Activated T-helper 17 cell treated with anti-CD3 and anti-CD28 coated beads, Interleukin-2, amount 50 U/mL, for 72 hours (primary cell): ENCODE measurements at places on chromosomes 5 and 9. TPM values are rescaled to one million over a fixed set of nuclear protein-coding genes. Genes with fewer than 3 reads are reported as not detected.

- ATAC-seq: peak; percentile 35
Observed at GRCh38 chr9:105500108-105500766, 52.4 kb downstream of the FSD1L start.

NUDT12 gene
- 0.39 TPM for total RNA-seq

GRCh38 chr9:120781236-120781635, 12.0 kb downstream of the FBXW2 start:
- ATAC-seq: no peak

APBA1 gene
- total RNA-seq: 2.8 TPM

KIF24 gene
- total RNA-seq: 7.1 TPM
